ENCODE measurements at places on chromosomes 12 and 14. TPM values are rescaled to one million over a fixed set of nuclear protein-coding genes. Genes with fewer than 3 reads are reported as not detected.
A peak's percentile ranks its signal among the peaks of the same experiment; 100 is the strongest.

DNA sequence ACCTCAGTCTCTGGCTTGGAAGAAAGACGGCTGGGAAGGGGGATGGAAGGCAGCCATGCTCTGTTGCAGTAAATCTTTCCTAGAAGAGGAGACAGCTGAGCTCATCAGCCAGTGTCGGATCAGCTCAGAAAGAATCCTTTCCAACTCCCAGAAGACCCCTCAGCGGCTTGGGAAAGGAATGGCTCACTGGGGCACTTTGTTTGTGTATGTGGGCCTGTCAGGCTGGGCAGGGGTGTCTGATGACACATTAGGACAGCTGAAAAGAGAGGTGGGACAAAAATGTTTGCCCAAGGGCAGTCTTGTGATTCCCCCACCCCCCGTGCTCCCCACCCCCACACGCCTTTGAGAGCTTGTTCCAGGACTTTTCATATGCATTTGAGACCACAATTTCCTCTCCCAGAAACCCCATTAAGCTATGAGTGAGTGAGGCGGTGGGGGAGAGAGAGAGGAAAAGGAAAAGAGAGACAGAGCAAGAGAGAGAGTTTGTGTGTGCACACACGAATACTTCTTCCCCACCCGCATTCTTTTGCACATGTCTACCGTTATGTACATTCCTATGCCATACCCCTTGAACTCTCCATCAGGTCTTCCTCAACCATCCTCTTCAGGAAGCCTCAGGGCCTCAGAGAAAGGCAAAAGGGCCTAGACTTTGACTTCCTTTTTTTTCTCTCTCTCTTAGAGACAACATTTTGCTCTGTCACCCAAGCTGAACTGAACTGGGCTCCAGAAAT is 198.9 kb downstream of the ZFP36L1 start:
- H3K4me3 ChIP-seq: no peak overlapping the region
- peaks cover 65% of the 10 kb centered on the region for H3K4me1 ChIP-seq
- no peaks in the 10 kb centered on the region for H3K27me3 ChIP-seq
- H3K27ac ChIP-seq: peak overlapping the region; percentile 98
- H3K36me3 ChIP-seq: peaks cover 1% of the 10 kb centered on the region

DNA sequence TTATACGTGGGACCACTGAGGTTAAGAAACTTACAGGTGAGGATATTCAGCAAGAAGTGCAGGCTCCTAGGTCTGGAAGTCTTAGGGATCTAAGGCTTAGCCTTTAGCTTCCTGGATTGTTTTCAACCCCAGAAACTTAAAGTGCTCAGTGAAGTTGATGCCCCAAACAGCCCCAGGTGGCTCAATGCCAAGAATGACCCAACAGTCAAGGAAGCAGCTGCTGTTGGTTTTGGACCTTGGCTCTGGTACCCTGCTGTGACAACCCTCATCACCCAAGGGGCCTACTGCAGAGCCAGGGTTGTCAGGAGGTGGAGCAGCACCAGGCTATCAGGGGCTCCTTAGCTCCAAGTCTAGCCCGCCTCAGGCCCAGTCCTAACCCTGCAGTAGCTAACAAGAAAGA is 36.8 kb downstream of the VDR start:
- H3K27ac ChIP-seq: no peak overlapping the region
- no peak for DNase-seq
- no peaks in the 10 kb centered on the region for H3K27me3 ChIP-seq
- H3K4me3 ChIP-seq: no peak overlapping the region
- H3K36me3 ChIP-seq: no peaks in the 10 kb centered on the region

- no peak for DNase-seq
- peaks cover 3% of the 10 kb centered on the region for H3K36me3 ChIP-seq
Observed at GRCh38 chr12:7158781-7159609, 28.8 kb downstream of the CLSTN3 start.

- no peaks in the 10 kb centered on the region for H3K36me3 ChIP-seq
- no peak overlapping the region for H3K4me3 ChIP-seq
- H3K27ac ChIP-seq: no peak overlapping the region
- DNase-seq: no peak
- no peaks in the 10 kb centered on the region for H3K27me3 ChIP-seq
Observed at GRCh38 chr12:89215196-89215595, 137.1 kb downstream of the DUSP6 start.

DNA sequence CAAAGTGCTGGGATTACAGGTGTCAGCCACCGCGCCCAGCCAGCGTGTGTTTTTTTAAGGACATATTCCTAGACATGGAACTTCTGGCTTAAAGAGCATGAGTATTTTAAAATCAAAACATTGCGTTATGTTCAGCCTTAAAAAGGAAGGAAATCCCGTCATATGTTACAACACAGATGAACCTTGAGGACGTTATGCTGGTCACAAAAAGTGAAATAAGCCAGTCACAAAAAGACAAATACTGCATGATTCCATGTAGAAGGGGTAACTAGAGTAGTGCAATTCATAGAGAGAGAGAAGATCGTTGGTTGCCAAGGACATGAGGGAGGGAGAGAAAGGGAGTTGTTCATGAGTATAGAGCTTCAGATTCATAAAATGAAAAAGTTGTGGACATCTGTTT is 53.9 kb downstream of the ACACB start:
- no peaks in the 10 kb centered on the region for H3K27me3 ChIP-seq
- H3K36me3 ChIP-seq: peaks cover 33% of the 10 kb centered on the region
- H3K4me1 ChIP-seq: no peaks in the 10 kb centered on the region
- no peak overlapping the region for H3K4me3 ChIP-seq
- DNase-seq: no peak

- no peak for DNase-seq
- peaks cover 3% of the 10 kb centered on the region for H3K4me1 ChIP-seq
- no peaks in the 10 kb centered on the region for H3K27me3 ChIP-seq
- no peaks in the 10 kb centered on the region for H3K36me3 ChIP-seq
- H3K4me3 ChIP-seq: no peak overlapping the region
Observed at GRCh38 chr12:20314328-20314727, 54.0 kb upstream of the PDE3A start.

Gene KDM5A
- total RNA-seq: 87.7 TPM

- no peaks in the 10 kb centered on the region for H3K27me3 ChIP-seq
- no peaks in the 10 kb centered on the region for H3K4me1 ChIP-seq
- H3K36me3 ChIP-seq: peaks cover 33% of the 10 kb centered on the region
- H3K27ac ChIP-seq: no peak overlapping the region
- no peak for DNase-seq
Observed at GRCh38 chr14:101865288-101865687, 99.1 kb upstream of the DYNC1H1 start.

DNA sequence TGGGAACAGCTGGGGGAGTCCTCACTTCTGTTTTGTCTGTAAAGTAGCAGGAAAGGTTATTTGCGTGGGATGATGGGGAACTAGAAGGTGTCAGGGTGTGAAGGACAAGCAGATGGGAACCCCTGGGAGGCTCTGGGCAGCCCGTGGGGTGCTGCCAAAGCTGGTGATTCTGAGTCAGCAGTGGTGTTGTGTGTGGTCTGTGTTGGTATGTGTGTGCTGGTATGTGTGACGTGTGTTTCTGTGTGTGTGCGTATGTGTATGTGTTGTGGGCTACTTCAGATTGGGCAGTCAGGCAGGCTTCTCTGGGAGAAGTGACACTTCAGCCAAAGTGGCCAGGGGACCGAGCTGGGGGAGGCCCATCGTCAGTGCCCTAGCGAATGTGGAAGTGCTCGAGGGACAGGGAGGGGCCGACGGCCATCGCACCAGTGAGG is 15.3 kb upstream of the BDKRB2 start:
- H3K4me3 ChIP-seq: no peak overlapping the region
- DNase-seq: no peak
- no peaks in the 10 kb centered on the region for H3K36me3 ChIP-seq
- no peaks in the 10 kb centered on the region for H3K27me3 ChIP-seq

DNA sequence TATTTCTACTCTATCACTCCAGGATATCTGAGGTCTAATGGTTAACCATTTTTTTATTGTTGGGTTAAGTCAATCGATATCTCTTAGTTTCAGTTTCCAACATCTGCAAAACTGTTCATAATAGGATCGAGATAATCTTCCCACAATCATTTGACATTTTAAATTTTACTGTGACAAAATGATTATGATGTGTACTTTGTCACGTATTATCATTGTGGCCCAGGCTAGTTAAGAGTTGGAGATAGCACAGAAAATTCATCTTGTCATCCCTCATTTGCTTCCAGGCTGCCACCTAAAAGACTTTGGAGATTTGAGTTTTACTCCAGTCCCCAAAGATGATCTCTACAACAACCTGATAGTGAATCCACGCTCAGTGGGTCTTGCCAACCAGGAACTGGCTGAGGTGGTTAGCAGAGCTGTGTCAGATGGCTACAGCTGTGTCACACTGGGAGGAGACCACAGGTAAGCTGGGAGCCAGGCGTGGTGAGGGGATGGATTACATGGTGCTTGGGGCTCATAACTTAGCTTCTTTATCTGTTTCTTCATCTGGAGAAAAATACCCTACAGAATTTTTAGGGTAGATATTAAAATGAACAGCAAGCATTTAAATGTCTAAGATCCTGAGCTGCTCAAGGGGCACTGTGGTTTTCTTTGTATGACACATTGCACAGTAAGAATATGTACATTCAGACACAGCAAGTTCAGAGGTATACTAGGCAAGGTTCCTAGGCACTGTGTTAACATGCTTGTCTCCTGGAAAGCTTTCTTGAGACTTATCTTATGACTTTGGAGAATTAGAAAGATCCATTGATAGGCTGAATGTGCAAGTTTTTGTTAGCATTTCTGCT is 22.4 kb downstream of the ARG2 start:
- DNase-seq: no peak
- H3K36me3 ChIP-seq: peaks cover 10% of the 10 kb centered on the region
- no peak overlapping the region for H3K4me3 ChIP-seq
- no peak overlapping the region for H3K27ac ChIP-seq

DNA sequence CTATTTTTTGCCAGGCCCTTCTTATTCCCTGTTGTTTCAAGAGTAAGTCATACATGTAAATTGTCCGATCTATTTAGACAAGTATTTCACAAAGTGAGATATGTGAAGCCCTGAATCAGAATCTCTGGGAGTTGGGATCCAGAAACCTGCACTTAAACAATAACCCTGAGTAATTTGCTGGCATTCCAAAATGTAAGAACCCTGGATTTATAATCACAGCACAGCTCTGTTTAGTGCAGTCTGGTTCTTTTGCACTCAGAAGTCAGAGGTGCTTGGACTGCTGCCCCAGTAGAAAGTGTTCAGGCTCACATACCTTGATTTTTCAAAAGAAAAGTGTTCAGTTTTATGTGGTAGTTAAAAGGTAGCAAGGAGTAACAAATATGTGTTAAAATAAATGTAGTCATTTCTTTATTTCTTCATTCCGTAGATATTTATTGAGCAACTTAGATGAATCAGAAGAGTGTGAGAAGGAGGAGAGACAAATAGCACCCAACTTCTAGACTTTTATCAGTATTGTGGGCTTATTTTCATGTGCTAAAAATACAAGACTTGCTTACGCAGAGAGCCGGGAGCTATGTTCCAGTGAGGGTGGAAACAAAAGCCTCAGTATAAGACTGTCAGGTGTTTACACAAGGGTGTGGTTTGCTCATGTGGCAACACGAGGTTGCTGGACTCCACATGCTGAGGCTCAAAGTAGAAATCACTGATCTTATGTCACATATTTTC is 70.1 kb downstream of the SYNE2 start:
- H3K4me3 ChIP-seq: no peak overlapping the region
- no peak for DNase-seq
- no peaks in the 10 kb centered on the region for H3K27me3 ChIP-seq
- H3K4me1 ChIP-seq: peaks cover 9% of the 10 kb centered on the region

Gene FAM181A
- total RNA-seq: not detected

DNA sequence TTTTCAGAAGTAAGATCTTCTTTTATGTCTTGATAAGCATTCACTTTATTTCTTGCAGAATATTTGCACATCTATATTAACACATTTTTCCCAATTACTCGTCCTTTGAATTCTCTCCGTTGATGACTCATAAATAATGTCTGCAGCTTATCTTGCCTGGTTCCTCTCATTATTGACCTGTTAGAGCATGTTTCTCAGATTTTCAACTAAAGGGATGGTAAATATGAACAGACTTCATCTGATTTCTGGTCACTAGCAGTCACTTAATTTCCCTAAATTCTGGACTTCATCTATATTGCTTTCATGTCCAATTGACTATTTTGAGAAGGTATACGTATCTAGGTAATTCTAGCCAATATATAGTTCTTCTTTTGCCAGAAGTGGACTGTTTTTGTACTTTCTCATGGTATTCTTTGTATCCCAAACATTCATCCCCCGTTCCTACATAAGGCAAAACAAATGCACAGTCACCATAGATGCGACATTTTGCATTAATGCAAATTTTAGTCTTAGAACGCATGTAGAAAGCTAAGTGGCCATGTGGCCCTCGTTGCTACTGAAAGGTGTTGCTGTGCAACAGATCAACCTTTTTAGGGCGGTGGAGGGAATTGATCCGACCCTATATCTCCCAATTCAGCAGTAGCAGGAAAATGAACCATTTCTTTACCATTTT is 6.2 kb downstream of the PIK3C2G start:
- peak overlapping the region; percentile 32 for H3K27ac ChIP-seq
- H3K27me3 ChIP-seq: no peaks in the 10 kb centered on the region
- no peak for DNase-seq
- peaks cover 44% of the 10 kb centered on the region for H3K4me1 ChIP-seq
- H3K36me3 ChIP-seq: peaks cover under 1% of the 10 kb centered on the region

DNA sequence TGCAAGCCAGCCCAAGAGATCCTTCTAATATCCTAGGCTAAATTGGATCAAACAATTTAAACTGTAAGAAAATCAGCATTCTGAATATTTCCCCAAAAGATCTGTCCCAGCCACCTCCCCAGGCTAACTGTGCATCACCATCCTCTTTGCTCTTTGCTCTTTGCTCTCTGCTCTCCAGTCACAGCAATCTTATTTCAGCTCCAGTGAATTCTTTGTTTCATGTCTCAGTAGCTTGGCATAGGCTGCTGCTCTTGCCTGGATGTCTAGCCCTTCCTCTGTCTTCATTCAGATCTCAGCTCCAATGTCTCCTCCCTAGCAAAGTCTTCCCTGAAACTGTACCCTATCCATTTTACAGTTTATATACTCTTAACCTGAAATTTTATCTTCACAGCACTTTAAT is 399.8 kb upstream of the USP15 start:
- H3K4me3 ChIP-seq: no peak overlapping the region
- H3K27ac ChIP-seq: no peak overlapping the region
- no peaks in the 10 kb centered on the region for H3K27me3 ChIP-seq

GRCh38 chr14:106372870-106373652 is 846.7 kb downstream of the TMEM121 start:
- no peak overlapping the region for H3K27ac ChIP-seq
- H3K36me3 ChIP-seq: no peaks in the 10 kb centered on the region
- DNase-seq: no peak
- no peak overlapping the region for H3K4me3 ChIP-seq

Gene INHBC
- total RNA-seq: 0.31 TPM

Gene SMAGP
- 21.5 TPM for total RNA-seq

Gene LALBA
- total RNA-seq: not detected

DNA sequence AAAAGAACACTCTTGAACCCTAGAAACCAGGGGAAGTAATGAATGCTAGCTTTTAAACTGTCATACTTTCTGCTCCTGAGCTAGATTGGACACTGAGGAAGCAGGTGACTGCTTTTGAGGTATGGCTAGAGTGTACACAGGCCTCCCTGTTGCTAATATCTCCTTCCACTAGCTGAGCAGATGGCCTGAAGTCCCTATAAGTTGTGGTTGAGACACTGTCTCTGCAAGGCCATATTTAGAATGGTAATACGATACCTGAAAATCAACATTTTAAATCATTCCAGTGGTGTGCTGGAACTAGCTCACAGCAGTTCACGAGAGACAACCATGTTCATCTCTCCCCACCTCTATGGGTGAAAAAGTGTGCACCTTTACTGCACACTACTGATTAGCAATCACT is 46.4 kb upstream of the BMP4 start:
- peaks cover 47% of the 10 kb centered on the region for H3K4me1 ChIP-seq
- H3K27ac ChIP-seq: peak overlapping the region; percentile 80
- H3K36me3 ChIP-seq: no peaks in the 10 kb centered on the region
- H3K27me3 ChIP-seq: no peaks in the 10 kb centered on the region
